ENCODE measurements at places on chromosomes 3 and 15.

DNA sequence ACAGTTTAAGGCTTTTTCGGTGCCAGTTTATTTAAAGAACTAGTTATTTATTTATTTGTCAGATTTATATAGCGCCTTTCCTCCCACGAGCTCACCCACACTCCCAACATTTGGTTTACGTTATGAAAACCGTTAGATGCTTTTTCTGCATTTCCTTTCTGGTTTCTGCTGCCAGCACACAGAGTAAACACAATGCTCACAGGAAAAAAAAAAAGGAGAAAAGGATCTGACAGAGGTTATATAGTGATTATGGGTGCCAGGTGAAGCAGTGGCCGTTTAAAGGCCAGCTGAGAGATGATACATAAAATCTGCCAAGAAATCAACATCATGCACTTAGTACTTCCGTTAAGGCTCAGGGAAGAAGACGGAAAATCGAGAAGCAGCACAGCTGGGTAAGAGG is 37.9 kb downstream of the ETV5 start:
- DNase-seq = no peak

GRCh38 chr15:47862402-47862801 is 145.1 kb downstream of the SEMA6D start:
- no peak for DNase-seq

GRCh38 chr3:31823184-31823583 is 157.9 kb downstream of the OSBPL10 start:
- no peak for DNase-seq

- DNase-seq = no peak
These were observed 318.2 kb upstream of the TMCO5A start for GRCh38 chr15:37616215-37616614.

DNA sequence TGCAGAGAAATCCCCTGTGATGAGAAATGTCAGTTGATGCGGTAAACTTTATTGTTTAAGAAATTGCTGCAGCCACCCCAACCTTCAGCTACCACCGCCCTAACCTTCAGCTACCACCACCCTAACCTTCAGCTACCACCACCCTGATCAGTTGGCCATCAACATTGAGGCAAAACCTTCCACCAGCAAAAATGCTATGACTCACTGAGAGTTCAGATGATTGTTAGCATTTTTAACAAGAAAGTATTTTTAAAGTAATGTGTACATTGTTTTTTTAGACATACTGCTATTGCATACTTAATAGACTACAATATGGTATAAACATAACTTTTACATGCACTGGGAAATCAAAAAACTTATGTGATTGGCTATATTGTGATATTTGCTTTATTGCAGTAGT is 30.0 kb downstream of the U2SURP start:
- no peak for DNase-seq

DNA sequence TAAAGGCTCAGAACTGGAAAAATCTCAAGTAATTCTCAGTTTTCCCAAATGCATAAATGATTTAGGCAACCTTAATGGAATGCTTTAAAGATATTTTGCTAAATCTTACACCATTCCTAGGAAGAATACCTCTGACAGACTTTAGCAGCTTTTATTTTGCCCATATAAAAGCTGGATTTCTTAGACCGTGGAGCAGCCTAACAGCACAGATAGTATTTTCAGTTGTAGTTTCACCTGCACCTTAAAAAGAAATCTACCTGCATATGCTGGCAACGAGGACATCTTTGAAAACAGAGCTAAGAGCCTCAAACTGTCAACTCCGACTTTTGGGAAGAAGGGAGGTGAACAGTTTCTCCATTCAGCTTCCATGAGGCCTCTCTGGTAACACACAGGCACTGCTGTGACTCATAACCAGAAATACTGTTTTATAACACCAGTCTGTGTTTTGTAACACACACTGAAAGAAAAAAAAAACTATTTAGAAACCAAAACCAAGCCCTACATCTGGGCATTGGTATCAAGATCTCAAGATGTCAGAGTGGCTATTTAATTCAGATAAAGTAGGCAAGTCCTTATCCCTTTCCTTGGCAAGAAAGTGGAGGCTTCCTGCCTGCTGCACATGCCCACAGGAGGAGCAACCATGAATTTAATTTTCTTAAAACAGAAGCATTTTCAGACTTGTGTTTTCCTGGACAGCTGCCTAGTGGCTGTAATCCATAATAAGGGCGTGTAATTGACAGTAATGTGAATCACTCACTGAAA is 181.5 kb upstream of the ICE2 start:
- DNase-seq = no peak

DNA sequence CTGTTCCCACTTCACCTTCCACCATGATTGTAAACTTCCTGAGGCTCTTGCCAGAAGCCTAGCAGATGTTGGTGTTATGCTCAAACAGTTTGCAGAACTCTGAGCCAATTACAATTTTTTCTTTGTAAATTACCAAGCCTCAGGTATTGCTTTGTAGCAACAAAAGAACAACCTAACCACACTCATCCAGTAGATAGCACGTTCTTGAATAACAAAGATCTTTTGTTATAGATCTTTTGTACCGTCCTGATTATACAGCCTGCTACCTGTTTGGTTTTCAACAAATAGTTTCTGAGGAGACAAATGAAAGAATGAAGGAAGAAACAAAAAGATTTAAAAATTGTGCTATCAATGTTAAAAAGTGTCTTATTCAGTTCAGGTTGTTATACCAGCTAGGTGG is 474.7 kb upstream of the ALCAM start:
- DNase-seq = no peak

GRCh38 chr3:186142393-186142932 is 33.6 kb upstream of the ETV5 start:
- no peak for DNase-seq

DNA sequence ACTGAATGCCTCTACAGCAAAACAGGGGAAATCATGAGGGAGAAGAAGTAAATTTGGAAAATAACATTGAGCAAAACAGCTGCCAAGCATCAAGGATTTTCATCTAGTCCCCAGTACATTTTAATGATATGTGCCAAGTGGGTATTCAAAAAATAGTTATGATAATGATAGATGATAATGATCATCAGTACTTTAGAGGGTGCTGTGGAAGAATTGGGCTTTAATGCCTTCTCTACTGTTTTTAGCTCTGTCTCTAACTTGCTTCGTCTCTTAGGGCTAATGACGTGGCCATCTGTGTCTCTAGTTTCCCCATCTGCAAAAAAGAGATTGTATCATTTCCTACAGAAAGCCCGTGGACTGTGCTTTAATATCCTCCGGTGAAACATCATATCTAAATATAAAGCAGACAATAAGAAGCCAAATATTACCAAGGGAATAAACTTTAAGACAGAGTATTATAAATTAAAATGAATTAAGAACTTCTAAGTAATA is 10.2 kb upstream of the FSIP1 start:
- no peak for DNase-seq

DNA sequence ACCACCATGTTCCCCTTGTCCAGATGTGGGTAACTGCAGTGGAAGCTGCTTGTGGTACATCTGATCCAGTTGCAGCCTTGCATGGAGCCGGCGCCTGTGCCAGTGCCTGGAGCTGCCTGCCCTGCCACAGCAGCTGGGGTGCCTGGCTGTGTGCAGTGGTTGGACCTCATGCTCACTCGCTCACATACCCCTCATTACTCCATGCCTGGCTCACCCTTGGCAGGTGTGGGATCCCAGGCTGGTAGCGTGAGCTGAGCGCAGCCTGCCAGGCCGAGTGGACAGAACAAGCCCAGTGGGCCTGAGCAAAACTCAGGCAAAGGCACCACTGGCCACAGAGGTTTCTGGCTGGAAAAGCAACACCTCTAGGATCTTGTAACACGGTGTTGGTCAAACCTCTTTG is 35.7 kb downstream of the ROPN1B start:
- no peak for DNase-seq

DNA sequence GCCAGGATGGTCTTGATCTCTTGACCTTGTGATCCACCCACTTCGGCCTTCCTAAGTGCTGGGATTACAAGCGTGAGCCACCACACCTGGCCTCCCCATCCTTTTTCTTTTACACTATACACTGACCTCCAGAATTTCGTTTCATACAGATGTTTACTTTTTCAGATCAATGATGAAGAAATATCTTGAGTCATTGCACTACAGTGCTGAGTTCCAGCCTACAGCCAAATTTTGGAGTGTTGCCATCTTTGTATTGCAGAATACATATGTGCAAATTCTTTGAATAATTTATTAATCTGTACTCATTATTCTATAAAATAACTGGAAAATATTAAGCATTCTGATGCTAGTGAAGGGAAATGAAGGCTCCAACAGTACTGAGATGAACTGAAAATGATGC is 12.5 kb downstream of the ZPLD1 start:
- DNase-seq = no peak

DNA sequence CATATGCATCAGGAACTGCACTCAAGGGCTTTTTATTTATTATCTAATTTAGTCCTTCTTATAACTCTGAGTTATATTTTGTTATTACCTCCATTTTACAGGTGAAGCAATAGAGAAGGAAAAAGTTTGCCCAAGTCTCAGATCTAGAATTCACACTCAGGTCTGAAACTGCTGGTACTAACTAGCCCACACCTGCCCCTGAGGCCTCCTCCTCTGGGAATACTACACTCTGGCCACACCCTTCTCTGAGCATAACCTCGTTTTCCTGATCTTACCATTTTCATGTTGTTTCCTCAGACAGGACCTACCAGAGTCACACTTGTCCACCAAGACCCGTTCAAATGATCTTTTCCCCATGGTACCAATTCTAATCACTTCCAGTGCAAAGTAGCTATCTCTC is 94.1 kb upstream of the CHRM5 start:
- no peak for DNase-seq

DNA sequence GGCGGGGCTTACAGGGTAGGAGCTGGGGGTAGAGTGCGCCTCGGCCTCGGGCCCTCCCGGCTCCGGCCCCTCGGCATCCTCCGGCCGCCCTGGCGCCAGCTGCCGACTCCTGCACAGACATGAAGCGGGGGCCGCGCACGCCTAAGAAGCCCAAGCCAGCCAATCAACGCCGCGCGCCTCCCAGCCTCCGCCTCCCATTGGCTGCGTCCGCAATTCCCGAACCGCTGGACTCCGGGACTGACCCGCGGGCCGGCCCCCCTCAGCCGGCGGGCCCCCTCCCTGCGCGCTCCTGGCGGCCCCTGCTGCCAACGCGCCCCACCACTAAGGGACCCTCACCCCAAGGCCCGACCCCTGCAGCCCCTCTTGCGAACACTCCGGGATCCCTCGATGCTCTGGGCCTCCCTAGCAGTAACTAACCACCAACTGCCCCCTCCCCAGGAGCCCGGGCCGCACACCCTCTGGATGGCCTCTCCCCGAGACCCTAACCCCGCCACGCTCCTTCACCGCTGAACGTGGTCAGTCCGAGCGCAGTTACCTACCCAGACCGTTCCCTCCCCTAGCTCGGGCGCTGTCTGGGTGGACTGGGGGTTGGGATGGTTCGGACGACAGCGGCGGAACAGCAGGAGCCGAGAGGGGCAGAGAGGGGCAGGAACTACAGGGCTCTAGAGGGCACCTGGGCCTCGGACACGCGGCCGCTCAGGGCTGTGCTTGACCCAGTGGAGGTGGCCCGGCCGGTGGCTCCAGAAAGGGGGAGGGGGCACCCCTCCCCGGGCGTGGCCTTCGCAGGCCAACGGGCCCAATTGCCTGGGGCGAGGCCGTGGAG is 5.0 kb downstream of the GATA2 start:
- DNase-seq = peak; percentile 86

- no peak for DNase-seq
These were observed 545.0 kb downstream of the OTOL1 start for GRCh38 chr3:162041622-162042021.

DNA sequence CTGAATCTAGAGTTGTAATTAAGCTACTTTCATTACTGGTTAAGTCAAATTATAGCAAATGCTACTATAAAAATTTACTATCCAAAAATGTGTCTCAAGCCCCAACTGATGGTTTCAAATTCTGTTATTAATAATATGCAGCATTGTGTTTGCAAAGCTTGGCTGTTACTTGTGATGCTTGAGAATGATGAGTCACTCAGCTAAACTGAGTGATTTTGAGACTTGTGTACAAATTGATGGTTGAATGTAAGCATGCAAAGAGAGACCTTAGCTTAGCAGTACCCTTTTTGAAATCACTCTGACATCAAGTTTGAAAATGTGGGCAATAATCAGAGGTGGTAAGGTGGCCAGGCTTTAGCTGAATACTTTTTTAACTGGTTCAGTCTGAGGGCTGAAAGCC is 27.6 kb downstream of the OPA1 start:
- no peak for DNase-seq

GRCh38 chr3:129605203-129605921 is 1.1 kb downstream of the PLXND1 start:
- DNase-seq = peak; percentile 52

DNA sequence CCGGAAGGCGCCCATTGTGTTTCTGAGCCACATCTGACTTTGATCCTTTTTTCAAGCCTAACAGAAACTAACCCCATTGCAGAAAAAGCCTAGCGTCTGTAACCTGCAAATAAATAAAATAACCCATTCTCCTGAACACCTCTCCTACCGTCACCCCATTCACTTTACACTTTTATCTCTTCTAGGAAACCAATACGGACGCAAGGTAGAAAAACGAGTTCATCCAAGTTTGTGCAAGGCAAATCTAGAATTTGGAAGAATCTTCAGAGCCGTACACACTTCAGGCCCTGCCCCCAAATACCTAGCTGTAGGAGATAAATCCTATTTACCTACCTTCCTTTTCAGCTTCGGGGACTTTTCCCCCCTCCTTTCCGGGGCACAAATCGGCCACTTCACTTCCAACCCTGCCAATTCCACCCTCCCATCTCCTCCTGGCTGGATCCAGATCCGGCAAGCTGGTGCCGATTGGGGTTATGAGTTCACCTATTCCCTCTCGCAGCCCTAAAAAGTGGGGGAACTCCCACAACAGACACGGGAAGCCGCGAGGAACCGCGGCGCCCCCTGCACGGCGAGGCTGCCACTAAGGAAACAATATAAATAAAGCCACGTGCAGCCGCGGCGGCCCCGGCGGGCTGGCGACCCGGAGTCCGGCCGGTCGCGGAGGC is 987 bp downstream of the PRTG start:
- no peak for DNase-seq

GRCh38 chr3:144948711-144949110 is 977.1 kb downstream of the DIPK2A start:
- DNase-seq = no peak

DNA sequence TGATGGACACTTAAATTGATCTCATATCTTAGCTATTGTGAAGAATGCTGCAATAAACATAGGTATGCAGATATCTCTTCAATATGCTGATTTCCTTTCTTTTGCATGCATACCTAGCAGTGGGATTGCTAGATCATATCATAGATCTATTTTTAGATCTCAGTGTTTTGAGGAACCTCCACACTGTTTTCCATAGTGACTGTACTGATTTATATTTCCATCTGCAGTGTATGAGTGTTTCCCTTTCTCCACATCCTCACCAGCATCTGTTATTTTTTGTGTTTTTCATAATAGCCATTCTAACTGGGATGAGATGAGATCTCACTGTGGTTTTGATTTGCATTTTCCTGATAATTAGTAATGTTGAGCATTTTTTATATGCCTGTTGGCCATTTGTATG is 17.1 kb upstream of the RASA2 start:
- DNase-seq = no peak

GRCh38 chr15:76381366-76381765 is 44.8 kb downstream of the ISL2 start:
- DNase-seq = no peak
